Upper lobe of right lung (tissue), 1 donor: ENCODE measurements at places on chromosomes 2 and 18. TPM values are rescaled to one million over a fixed set of nuclear protein-coding genes. Genes with fewer than 3 reads are reported as not detected.

- DNase-seq: no peak
Measured at GRCh38 chr2:211923019-211923418, 615.6 kb downstream of the ERBB4 start.

- DNase-seq: no peak
Measured at GRCh38 chr2:59083075-59083828, 842.1 kb upstream of the FANCL start.

GRCh38 chr2:63651861-63652651 lies 63.3 kb downstream of the MDH1 start:
- no peak for DNase-seq

- DNase-seq: no peak
Measured at GRCh38 chr18:42105394-42105793, 150.4 kb downstream of the PIK3C3 start.

DNA sequence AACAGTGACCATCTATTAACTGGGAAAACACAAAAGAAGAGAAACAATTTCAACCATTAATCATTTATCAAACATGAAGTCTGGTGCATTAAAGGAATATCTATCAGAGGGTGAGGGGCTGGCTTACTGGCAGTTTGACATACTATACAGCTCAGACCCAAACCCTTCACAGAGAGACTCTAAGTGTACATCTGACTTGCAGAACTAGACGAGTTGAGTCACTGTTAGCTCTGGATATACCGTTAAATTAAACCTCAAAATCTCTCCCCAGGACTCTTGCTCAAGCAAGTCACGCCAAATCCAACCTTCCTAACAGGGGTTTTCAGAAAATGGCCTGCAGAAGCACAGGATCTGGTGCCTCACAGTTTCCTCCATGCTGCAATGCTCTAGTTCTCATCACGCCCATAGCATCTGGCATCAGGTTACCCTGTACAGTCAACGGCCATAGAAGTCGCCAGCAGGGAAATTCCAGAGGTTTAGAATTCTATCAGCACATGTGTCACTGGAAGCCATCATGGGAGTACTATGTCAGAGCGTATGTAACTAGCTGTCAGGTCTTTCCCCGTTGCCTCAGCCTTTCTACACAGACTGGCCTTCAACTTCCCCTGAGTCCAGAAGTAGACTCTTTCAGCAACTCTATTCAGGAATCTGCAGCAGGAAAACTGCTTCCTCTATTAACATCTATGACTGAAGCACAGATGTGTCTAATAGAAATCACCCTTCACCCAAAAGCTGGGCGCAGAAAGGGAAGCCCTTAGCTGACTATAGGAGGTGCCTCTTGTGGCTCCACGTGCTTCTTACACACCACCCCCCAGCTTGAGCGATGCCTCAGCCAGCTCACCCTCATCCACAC lies 9.3 kb downstream of the TGOLN2 start:
- DNase-seq: no peak

GRCh38 chr2:158553257-158553656 lies 96.5 kb downstream of the PKP4 start:
- no peak for DNase-seq

DNA sequence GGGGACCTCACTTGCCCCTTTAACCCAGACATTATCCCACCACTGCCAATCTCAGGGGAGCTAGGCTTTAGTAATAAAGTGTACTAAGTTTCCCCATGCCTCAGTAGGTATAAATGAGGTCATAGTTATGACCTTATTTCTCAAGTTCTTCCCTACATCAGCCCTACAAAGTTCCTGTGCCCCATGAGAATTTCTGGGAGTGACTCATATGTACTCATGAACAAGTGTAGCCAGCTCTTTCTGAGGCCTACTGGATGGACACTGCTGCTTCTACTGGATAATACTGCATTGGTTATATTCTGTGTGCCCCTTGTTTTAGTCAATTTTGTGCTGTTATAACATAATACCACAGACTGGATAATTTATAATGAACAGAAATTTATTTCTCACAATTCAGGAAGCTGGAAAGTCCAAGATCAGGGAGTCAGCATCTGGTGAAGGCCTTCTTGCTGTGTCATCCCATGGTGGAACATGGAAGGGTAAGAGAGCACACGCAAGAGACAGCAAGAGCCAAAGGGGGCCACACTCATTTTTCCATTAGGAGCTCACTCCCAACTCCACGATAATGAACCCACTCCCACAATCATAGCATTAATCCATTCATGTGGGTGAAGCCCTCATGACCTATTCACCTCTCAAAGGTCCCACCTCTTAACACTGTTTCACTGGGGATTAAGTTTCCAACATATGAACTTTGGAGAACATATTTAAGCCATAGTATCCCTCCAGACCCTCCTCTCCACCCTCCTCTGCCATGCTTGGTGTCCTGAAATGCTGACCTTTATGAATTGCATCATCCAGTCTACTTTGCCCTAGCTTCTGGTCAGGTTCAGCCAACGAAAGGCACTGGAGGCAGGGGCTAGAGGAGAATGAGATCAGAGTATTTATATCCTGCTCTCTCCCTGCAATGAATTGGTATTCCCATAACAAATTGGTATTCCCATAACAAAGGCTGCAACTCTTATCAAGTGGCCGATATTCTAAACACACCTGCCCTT lies 25.4 kb upstream of the ST3GAL5 start:
- no peak for DNase-seq

- DNase-seq: no peak
Measured at GRCh38 chr2:148067801-148068200, 46.9 kb downstream of the MBD5 start.

GRCh38 chr2:70133491-70134322 lies 46.4 kb downstream of the PCBP1 start:
- no peak for DNase-seq

DNA sequence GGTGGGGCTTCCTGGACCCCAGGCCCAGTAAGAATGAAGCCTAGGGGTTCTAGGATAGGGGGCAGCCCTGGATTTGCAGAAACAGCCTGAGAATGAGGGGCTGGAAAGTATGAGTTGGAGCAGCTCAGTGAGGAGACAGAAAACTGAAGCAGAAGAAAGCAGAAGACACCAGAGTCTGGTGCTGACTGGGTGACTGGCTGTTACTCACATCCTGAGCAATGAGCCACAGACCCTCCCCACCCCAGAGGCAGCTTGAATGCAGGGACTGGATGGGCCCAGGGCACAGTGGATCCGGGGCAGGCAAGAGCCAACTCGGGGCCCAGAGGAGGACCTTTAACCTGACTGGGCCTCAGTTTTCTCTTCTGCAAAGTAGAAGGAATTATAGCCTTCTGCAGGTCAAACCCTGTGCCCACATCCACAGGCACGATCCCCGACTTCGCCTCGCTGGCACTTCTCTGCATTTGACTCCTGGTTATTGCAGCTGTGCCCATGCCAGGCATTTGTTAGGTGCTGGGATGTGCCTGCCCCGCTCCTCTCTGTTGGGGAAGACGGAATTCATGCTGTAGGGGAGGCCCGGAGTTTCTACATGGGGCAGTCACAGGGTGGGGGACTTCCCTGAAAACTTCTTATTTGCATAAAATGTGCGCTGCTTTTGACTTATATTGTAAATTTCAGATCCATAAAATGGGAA lies 8.5 kb downstream of the STEAP3 start:
- DNase-seq: no peak

DNA sequence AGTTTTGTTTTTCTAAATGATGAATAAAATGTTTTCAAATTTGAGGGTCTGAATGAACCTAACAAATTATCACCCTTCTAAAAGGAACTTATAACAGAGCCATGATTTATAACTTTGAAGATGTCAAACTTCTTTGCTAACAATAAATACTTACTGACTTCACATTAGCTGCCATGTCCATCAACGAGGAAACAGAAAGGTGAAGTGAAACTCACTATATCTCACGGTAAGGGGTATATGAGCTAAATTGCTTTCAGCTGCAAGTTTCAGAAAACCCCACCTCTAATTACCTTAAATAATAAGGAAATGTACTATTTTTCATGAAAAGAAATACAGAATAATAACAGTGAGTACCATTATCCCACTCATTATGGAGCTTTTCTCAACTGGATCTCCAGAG lies 350.8 kb upstream of the NT5C1B start:
- no peak for DNase-seq

DNA sequence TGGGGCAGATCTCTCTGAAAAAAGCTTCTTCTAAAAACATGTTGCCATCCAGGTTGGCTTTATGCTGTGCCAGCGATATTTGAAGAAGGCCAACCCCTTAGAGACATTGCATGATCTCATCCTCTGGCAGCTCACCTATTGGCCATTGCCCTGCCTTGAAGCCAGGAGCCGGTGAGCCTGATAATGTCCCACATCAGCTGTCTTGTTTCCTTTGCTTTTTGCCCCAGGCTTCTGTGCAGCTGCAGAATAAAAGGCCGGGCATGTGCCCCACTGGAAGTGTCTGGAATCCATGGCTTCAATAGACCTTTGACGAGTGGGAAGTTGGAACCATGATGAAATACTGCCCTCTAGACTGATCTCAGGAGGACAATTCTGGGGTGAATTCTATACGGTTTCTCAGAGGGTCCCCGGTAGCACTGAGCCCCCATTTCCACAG lies 523.5 kb upstream of the ZEB2 start:
- no peak for DNase-seq

DNA sequence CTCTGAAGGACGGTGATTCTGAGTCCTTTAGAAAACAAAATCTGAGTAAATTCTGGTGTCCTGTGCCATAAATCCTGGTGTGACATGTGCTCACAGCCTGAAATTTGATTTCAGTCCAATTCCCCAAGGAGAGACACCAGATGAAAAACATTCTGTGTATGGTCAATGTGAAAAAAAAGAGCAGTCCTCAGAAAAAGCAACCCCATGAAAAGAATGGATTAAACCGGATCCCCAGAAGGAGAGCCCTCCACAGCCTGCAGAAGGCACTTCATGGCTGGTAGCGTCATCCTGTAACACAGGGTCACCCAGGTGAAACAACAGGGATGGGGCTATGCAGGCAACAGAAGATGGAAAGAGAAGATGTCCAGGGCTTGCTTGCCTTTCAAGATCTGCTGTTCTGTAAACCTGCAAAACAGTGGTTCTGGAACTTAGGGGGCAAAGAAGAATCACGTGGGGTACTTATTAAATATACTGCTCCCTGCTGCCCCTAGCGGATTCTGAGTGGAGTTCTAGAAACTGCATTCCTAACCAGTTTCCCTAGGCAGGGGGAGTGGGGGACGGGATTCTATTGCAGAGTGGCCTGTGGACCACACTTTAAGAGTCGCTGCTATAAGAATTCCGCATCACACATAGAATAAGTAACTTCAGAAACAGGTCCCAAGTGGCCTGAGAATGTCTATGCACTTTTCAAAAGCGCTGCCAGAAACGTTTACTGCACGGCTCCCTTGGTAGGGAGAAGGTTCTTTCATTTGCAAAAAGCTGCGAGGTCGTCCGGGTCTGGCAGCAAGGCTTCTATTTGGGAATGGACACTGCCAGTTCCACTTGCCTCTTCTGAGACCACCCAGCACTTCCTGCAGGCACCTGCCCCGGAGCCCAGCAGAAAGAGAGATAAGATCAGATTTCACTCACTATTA lies 118.9 kb upstream of the ARL5A start:
- no peak for DNase-seq

DNA sequence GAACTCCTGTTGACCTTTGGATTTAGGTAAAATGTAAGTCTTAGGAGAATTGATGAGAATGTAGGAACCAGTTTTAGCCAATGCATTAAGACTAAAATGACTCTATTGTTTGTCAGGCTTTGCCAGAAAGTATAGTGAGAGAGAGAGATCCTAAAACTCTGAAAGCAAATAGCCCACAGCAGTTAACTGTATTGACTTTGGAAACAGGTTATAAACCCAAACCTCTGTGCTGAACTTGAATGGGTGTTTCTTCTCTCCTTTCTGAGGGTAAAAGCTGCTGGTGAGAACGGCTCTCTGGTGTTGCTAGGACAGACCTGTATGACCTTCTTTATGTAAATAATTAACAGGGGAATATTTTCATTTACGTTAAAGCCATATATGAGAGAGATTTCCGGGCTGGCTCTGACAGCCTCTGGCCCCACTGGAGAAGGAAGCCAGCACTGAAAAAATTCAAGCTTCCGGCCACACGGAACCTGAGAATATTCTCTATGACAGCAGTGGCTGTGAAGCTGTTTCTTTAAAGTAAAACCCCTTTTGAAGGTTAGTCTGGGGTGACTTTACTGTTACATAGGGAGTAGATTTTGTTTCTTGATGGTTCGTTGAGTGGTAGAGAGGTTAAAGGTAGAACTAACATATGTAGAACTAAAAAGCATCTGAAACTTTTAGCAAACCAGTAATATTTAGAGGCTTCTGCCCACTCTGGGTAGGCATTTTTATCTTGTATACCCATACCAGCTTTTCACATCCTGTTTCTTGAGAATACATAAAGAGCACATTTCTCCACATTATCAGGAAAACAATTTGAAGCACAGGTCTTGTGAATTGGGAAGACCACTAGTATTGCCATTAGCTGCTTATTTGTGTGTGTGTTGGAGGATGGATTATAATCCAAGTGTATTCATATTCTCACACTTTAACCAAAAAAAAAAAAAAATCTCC lies 123.8 kb downstream of the SPTBN1 start:
- DNase-seq: no peak

- no peak for DNase-seq
Measured at GRCh38 chr2:111967018-111967417, 68.6 kb downstream of the MERTK start.

- DNase-seq: no peak
Measured at GRCh38 chr2:133039531-133039930, 369.5 kb upstream of the LYPD1 start.

- DNase-seq: no peak
Measured at GRCh38 chr18:63238693-63239075, 80.9 kb downstream of the BCL2 start.

- no peak for DNase-seq
Measured at GRCh38 chr2:42752314-42752713, 11.6 kb downstream of the OXER1 start.

- no peak for DNase-seq
Measured at GRCh38 chr2:84038866-84039265, 420.2 kb downstream of the SUCLG1 start.

- no peak for DNase-seq
Measured at GRCh38 chr2:218081695-218082094, 12.6 kb downstream of the RUFY4 start.

GRCh38 chr2:126463892-126464674 lies 191.9 kb upstream of the GYPC start:
- no peak for DNase-seq

DNA sequence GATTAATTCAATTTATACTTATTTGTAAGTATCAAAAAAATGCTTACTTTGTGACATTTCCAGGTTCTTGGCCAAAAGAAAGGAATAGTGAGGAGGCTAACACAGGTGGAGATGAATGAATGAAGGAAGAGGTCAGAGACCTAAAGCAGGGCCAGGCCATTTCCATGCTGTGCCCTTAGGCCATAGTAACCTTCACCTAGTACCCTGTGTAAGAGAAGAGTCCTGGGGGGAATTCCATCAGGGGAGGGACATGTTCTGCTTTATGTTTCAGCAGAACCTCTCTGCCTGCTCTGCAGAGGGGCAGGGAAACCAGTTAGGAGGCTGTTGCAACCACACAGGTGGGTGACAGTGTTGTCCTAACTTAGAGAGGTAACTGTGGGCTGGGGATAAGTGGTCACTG lies 204.2 kb upstream of the CDH20 start:
- no peak for DNase-seq

The OTOF gene
- 0.69 TPM for total RNA-seq

The KCTD1 gene
- 9.8 TPM for total RNA-seq

The RPL31 gene
- 1,071 TPM for total RNA-seq

The MYO5B gene
- total RNA-seq: 31.6 TPM

The MDH1B gene
- total RNA-seq: 0.26 TPM

The MC5R gene
- not detected for total RNA-seq

The AQP12A gene
- not detected for total RNA-seq

The SERPINB11 gene
- total RNA-seq: not detected

The BOLL gene
- total RNA-seq: not detected

The C2orf92 gene
- 14.4 TPM for total RNA-seq

The SCYGR5 gene
- not detected for total RNA-seq

The ALK gene
- not detected for total RNA-seq

The RAB6C gene
- total RNA-seq: not detected
